ENCODE measurements at places on chromosomes 1 and 21.
A peak's percentile ranks its signal among the peaks of the same experiment; 100 is the strongest.

DNA sequence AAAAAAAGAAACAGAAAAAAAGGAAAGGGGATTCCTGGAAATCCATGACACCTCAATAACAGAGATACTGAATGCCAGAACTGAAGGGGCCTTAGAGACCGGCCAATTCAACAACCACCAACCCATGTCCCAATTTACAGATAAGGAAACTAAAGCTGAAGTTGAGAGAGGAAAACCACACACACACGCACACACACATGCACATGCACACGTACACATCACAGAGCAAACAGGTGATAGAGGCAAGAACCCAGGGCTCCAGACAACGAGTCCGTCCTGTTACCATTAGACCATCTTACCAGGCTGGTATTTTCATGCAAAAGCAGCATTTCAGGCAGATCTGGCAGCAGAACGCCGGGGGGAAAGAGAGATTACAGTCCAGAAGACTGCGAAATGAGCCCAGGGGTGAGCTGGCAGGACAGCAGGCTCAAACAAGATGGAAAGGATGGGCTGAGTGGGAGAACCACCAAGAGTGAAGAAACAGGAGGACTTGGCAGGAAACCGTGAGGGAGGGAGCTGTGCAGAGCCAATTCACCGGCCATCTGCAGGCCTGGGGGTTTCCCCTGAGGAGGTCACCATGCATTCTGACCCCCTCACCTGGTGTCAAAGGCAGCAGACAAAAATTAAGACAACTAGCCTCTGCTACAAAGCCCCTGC is 43.5 kb downstream of the PAFAH2 start:
- no peak for DNase-seq

GRCh38 chr1:99727575-99728185 is 38.8 kb downstream of the FRRS1 start:
- DNase-seq: peak; percentile 92

GRCh38 chr1:10714337-10715114 is 81.9 kb downstream of the CASZ1 start:
- DNase-seq: no peak

DNA sequence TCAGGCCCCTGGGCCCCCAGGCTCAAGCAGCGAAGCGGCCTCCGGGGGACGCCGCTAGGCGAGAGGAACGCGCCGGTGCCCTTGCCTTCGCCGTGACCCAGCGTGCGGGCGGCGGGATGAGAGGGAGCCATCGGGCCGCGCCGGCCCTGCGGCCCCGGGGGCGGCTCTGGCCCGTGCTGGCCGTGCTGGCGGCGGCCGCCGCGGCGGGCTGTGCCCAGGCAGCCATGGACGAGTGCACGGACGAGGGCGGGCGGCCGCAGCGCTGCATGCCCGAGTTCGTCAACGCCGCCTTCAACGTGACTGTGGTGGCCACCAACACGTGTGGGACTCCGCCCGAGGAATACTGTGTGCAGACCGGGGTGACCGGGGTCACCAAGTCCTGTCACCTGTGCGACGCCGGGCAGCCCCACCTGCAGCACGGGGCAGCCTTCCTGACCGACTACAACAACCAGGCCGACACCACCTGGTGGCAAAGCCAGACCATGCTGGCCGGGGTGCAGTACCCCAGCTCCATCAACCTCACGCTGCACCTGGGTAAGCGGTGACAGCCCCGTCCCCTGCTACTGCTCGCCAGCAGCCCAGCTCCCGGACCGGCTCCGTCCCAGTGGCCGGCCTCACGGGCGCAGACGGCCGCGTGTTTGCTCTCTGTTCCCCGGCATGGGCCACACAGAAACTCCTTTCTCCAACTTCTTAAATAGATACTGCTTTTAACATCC is 539 bp downstream of the LAMC1 start:
- DNase-seq: no peak

- no peak for DNase-seq
These were observed 4.1 kb upstream of the PCP4 start for GRCh38 chr21:39863111-39863510.

DNA sequence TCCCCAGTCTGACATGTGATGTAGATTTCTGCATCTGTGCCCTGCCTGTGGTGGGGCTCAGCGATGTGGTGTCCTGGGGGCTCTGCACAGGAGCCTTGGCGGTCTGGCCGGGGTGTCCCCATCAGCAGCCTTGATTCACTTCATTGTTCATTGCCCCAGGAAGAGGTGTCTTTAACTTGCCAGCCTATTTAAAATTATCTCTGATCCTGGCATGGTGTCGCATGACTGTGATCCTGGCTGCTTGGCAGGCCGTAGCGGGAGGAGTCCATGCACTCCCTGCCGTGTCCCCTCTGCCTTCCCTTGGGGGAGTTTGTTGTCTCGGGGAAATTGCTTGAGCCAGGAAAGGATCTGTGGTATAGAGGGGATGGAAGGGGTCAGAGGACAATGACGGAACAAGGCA is 59.9 kb downstream of the TRIM11 start:
- no peak for DNase-seq

DNA sequence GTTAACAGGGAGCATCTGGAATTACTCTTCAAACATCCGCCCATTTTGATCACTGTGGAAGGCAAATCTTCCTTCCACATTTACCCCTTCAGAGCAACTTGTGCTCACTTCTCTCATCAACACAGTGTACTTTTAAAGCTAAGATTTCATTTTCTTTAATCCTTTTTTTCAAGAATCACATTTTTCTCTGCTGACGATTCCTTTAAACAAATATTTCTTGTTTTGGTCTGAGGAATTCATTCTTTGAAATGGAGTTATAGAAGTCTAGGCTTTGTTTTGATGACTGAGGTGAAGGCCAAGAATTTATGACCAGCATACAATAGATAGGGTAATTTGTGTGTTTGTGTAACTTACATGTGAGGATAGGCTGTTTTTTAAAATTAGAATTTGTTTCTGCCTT is 25.6 kb downstream of the LRRC42 start:
- peak; percentile 25 for DNase-seq

Measured in brain microvascular endothelial cell (primary cell).